Right cardiac atrium (tissue), 5 donors: ENCODE measurements at places on chromosomes 2 and 18. TPM values are rescaled to one million over a fixed set of nuclear protein-coding genes. Genes with fewer than 3 reads are reported as not detected.

The REG3A gene
- total RNA-seq: 1.9 TPM

The CCDC102B gene
- 8.4 TPM for total RNA-seq

The WIPF1 gene
- 20.3 TPM for total RNA-seq

The CCDC74B gene
- total RNA-seq: 0.86 TPM

The SCYGR6 gene
- total RNA-seq: not detected

The DPP4 gene
- total RNA-seq: 0.54 TPM

The REG1A gene
- total RNA-seq: not detected

The CHRND gene
- not detected for total RNA-seq

The SCYGR4 gene
- not detected for total RNA-seq

The ABCG5 gene
- total RNA-seq: not detected

The PDE11A gene
- total RNA-seq: 0.18 TPM

The PTRHD1 gene
- 32.4 TPM for total RNA-seq

The CXCR1 gene
- not detected for total RNA-seq

The TMEFF2 gene
- 1.9 TPM for total RNA-seq

The UPP2 gene
- not detected for total RNA-seq

The CNDP1 gene
- not detected for total RNA-seq

The LYPD6 gene
- 0.28 TPM for total RNA-seq

The RAD51AP2 gene
- 0.25 TPM for total RNA-seq

The ZNF2 gene
- 3.0 TPM for total RNA-seq

The CIB4 gene
- not detected for total RNA-seq

The ANKRD30B gene
- total RNA-seq: not detected

The DBI gene
- total RNA-seq: 218 TPM

The MSH6 gene
- total RNA-seq: 24.4 TPM

The TDRD15 gene
- total RNA-seq: not detected

The SNTG2 gene
- total RNA-seq: not detected

The IL36RN gene
- total RNA-seq: not detected

The LANCL1 gene
- 59.6 TPM for total RNA-seq

The IL1R1 gene
- total RNA-seq: 43.2 TPM

The ZEB2 gene
- total RNA-seq: 132 TPM

The IL18R1 gene
- total RNA-seq: 5.1 TPM

The TANC1 gene
- 55.7 TPM for total RNA-seq

The NOL4 gene
- 0.20 TPM for total RNA-seq

The HRH4 gene
- total RNA-seq: not detected

The C1GALT1C1L gene
- total RNA-seq: 3.1 TPM

The FEZ2 gene
- 58.9 TPM for total RNA-seq

The COL4A3 gene
- total RNA-seq: 6.6 TPM

The TXNDC9 gene
- total RNA-seq: 22.4 TPM

The PROKR1 gene
- not detected for total RNA-seq

The SETBP1 gene
- total RNA-seq: 23.1 TPM

The TMBIM1 gene
- 158 TPM for total RNA-seq

The MRPL33 gene
- total RNA-seq: 308 TPM

The ELOA2 gene
- not detected for total RNA-seq

The CYP1B1 gene
- total RNA-seq: 60.3 TPM

The FAM228A gene
- total RNA-seq: 0.62 TPM

The CLEC4F gene
- total RNA-seq: not detected

The GALNT13 gene
- 3.6 TPM for total RNA-seq

The EPHA4 gene
- 110 TPM for total RNA-seq

The IFIH1 gene
- total RNA-seq: 10.0 TPM

The ROCK1 gene
- 36.0 TPM for total RNA-seq
